ENCODE measurements at places on chromosomes 16 and 17.

DNA sequence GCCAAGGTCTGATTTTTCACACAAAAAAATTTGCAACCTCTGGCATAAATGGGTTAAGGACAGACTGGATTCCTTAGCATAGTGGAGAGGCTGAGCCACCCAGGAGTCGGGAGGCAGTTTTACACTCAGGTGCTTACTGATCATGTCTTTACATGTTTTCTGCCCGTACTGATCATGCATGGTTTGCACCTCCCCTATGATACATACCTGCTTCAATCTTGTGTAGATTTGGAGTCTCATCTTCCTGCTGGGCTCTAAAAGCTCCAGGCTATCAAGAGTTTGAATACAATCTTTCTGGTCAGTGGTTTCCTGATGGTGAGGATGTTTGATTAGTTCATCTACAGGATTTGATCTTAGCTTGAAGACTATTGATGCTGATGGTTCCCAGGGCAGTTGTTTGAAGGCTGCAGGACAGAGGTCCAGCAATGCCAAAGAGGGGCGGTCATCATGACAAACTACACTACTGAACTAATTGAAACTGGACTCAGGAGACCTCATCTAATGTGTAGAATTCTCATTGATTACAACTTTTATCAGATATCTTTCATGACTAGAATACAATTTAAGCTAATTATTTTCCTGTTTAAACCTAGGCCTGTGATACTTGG, 6.9 kb downstream of the C1QBP start:
- no peak for DNase-seq

DNA sequence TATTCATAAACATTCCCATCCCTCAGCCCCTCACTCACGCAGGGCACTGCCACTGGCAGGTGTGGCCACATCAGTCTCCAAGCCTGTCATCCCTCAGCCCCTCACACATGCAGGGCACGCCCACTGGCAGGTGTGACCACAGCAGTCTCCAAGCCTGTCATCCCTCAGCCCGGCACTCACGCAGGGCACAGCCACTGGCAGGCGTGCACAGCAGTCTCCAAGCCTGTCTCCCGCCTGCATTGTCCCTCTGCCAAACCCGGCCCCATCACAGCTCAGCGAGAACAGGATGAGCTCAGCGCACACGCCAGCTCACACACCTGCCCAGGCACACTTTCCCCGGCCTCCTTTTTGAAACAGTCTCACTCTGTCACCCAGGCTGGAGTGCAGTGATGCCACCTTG, 11.4 kb upstream of the KREMEN2 start:
- DNase-seq: no peak

DNA sequence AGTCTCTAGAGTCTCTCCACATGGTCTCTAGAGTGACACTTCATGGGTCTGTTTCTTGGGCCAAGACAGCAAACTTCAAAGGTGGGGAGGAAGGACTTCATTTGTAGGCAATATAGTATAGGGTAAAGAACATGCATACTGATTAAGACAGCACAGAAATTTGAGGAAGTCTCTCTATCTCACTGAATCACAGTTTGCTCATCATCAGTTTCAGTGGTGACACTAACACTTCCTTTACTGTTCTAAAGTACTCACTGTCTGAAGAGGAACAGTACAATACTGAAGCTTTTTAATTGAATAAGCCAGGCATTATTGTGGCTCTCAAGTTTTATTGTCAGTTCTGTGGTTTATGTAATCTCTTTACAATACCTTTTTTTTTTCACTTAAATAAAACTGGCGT, 656.4 kb upstream of the CDH8 start:
- DNase-seq: no peak

DNA sequence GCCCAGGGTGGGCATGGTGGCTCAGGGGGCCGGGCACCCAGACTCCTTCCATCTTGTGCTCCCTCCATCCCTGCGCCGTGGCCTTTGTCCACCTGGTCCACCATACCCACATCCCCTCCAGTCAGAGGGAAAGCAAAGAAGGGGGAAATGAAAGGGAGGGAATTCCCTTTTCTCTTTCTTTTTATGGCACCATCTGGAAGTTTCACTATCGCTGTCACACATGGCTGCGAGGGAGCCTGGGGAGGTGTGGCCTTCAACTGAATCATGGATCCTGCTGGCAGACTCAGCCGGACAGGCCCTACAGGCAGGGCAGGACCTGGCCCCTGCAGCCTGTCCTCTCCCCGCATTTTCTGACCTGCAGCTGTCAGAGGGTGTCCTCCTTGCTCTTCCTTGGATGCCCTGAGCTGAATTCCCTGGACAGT, 6.2 kb downstream of the SLC12A3 start:
- DNase-seq: peak; percentile 27

DNA sequence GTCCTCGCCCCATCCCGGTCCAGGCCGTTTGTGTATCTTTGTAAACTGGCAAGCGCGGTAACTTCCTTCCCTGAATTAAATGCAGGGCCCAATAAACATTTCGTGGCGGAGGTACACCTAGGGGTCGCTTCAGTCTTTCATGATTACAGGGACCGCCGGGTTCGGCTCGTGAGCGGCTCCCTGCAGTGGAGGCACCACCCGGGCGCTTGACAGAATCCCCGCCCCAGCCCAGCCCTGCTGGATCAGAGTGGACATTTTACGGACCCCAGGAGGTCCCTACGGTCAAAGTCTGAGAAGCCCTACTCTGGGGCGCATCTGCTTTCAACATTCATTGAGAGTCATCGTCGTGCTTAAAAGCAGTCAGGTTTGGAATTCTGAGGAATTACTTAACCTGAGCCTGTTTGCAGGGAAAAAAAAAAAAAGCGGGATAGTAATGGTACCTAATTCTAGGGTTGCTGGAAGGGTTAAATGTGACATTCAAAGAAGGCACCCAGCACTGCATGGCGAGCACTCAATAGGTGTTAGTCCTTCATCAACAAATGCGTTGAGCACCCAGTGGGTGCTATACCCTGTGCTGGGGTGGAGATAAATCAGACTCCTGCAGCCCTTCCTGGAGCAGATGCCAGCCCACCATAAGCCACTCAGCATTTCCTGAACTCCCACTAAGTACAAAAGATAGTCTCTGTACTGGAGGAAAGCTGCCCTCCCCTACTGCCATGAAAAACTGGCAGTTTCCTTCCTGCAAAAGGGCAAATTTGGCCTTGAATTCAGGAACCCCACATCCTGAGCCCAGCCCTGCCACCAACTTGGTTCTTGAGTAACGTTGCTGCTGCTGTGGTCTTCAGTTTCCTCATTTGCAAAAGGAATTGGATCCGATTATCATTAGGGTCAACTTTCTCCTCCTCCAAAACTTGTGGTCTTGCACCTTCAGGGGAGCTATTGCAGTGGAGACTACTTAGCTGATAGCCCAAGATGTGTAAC, 658 bp upstream of the DUSP3 start:
- no peak for DNase-seq

- peak; percentile 30 for DNase-seq
Observed at GRCh38 chr16:81006211-81006812, 373 bp downstream of the CMC2 start.

- no peak for DNase-seq
Observed at GRCh38 chr17:3961564-3962047, 2.6 kb downstream of the ATP2A3 start.

- DNase-seq: no peak
Observed at GRCh38 chr17:50209133-50209471, 7.7 kb upstream of the COL1A1 start.

DNA sequence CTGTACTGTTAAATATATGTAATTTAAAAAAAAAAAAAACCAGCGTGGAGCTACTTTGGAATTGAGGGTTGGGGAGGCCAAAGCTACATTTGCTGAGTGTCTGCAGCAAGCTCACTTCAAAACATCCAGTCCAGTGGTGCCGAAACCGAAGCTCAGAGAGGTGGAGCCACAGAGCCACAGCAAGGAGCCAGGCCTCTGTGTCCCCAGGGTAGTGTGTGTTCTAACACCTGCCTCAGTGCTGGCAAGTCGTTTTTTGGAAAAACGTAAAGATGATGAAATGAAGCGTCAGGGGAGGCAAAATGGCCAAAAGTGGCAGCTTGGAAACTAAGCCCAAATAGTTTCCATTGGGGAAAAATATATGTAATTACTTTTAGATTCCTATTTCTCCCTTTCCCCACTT, 36.1 kb upstream of the MRC2 start:
- DNase-seq: no peak

DNA sequence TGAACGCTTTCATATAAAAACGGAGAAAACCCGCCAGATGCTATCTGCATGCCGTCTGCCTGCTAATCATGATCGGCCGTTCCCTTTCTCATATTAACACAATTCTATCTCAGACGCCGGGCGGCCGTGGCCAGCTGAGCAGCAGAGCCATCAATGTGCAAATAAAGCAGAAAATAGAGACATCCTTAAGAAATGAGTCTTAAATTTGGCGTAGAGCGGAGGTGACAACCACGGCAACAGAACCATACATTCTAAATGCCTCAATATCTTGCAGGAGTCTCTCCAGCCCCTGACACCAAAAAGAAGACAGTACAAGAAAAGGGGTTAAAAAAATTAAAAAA, 2.7 kb upstream of the IRX5 start:
- DNase-seq: no peak

GRCh38 chr17:72175787-72176515, 55.1 kb downstream of the SOX9 start:
- no peak for DNase-seq

DNA sequence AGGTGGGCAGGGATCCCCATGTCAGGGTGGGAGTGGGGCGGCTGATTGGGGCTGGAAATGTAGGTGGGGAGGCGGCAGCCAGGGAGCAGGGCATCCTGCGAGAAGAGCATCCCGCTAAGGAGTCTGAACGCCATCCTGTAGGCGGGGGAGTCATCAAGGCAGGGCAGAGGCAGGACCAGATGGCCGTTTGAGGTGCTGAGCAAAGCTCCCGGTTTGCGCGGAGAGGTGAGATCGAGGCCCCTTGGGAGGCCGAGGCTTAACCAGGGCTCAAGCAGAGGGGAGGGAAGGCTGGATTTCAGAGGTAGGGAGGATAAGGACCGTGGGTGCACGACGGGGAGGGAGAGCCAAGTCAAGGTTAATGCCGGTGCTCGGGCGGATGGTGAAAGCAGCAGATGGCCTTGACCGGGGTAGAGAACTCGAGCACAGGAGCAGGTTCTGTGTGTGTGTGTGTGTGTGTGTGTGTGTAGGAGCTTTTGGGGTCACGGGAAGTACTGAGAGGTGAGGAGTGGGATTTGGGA, 472 bp upstream of the NME2 start:
- DNase-seq: no peak

- no peak for DNase-seq
Observed at GRCh38 chr17:62713086-62713881, 85.8 kb downstream of the MRC2 start.

DNA sequence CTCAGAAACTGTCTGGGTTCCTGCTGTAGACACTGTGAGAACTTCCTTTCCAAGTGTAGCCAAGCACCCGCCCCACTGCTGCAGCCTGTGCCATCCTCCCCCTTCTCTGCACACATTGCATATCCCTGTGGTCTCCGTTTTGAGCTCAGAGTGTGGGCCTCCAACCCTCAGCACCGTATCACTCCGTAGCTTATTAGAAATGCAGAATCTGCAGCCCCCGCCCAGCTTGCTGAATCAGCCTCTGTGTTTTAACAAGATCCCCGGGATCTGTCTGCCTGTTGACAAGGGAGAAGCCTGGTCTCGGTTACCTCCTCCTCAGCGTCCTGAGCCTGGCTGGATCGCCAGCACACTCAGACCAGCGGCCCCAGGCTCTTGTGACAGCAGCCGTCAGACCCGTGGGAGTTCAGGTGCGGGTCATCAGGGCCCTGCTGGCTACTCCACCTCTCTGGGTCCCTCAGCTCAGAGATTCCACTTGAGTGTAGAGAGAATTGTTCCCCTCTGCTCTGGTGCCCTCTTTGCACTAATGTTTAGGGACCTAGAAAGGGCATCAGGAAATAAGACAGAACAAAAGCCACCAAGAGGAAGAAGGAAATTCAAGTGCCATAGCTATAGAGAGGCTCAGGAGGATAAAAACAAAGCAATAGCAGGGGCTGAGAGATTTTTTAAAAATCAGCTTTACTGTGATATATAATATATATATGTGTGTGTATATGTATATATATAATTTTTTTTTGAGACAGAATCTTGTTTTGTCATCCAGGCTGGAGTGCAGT, 92.3 kb downstream of the PITPNC1 start:
- DNase-seq: peak; percentile 60

DNA sequence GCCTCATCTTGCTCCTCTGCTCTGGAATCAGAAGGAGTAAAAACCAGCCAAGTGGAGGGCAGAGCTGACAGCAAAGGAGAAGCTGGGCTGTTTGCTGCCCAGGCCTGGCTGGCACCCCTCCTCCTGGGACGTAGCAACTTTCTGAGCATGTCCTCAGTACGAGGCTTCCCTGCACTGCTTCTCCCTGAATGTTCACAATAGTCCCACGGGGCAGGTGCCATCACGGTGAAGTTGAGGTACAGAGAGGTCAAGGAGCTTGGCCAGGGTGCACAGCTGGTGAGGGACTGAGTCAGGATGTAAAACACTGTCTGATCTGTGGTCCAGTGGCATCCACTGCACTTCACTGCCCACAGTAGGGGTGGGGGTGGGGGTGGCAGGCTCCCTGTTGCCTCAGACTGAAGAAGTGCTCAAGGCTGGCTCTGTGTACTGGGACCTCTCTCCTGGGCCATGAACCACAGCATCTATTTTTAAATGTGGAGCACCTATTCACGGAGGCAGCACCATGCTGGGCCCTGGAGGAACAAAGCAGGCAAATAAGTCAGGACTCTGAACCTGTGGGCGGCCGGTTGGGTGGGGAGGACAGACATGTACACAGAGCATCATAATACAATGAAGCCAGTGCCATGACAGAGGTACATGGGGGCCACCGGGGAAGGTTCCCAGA, 369.5 kb downstream of the SEC14L1 start:
- no peak for DNase-seq

DNA sequence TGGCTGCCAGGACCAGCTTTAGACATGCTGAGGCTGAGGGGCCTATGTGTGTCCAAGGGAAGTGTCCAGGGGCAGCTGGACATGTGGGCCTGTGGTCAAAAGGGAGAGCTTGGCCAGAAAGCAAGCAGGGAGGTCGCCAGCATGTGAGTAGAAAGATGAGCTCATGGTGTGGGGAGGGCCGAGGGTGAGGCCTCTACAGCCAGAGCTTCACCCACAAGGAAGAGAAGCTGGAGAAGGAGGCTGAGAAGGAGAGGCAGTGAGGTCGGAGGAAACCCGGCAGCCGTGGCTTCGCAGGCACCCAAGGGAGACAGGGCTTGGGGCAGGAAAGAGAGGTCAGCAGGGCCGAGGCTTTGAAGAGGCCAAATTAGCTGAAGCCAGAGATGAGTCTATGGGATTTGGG, 4.0 kb upstream of the HSD11B2 start:
- DNase-seq: no peak

DNA sequence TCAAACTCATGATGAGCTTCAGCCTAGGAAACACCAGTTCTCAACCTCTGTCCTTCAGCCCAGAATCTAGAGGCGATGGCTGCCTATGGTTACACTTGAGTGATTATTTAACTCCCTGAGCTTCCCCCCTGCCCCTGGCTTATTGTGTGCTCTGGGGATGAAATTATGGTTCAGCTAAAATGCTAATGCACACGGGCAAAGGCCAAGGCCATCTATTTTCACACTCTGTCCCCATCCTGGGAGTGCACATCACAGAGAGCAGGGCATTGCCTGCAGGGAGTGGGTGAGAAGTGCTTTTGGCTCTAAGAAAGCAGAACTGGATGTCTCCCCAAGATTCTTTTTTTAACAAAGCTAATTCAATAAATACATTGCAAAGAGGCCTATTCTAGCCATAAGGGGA, 21.6 kb upstream of the CACNG5 start:
- DNase-seq: no peak

GRCh38 chr16:25691519-25692091, at the start of gene HS3ST4:
Gene HS3ST4, plus strand, starts transcription at chr16:25691959.
- DNase-seq: no peak

Measured in amniotic epithelial cell (primary cell).